Activated CD4-positive, alpha-beta T cell treated with anti-CD3 and anti-CD28 coated beads, Interleukin-2, Interleukin-4, amounts not matched to agents 100 ng/mL and 50 ng/mL, durations not matched to agents 16 hours and 8 hours (primary cell): ENCODE measurements at places on chromosomes 11 and 22.
A peak's percentile ranks its signal among the peaks of the same experiment; 100 is the strongest.

- no peak for DNase-seq
Measured at GRCh38 chr11:62452839-62453468, 34.1 kb downstream of the SCGB1A1 start.

- no peak for DNase-seq
Measured at GRCh38 chr11:11338304-11338703, 14.7 kb downstream of the CSNK2A3 start.

- no peak for DNase-seq
Measured at GRCh38 chr11:15607361-15608036, 492.8 kb downstream of the INSC start.

DNA sequence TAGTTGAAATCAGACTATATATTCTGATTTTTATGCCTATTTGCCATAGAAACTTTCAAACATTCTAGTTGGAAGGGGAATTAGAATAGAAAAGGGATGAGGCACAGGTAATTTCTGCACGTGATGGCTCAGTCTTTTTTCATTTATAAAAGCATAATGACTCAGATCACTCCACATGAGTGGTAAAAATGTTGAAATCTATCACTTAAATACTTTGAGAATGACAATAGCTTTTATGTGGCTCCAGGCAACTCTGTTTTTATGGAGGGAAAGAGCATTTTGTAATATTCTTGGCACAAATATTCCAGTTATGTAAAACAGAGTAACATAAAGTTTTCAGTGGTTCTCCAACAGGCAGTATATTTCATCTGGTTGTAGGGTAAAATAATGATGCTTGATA, 5.9 kb upstream of the MMP3 start:
- DNase-seq, result no peak

DNA sequence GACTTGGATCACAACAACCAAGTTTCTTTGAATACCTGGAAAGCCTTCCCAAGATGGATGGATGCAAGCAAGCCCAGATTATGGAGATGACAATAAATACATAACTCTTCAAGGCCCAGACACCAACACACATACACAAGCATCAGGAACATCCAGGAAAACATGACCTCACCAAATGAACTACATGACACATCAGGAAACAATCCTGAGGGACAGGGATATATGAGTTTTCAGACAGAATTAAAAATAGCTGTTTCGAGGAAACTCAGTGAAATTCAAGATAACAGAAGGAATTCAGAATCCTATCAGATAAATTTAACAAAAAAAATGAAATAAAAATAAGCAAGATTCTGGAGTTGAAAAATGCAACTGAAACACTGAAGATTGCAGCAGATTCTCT, 659.4 kb downstream of the METTL15 start:
- DNase-seq, result no peak

DNA sequence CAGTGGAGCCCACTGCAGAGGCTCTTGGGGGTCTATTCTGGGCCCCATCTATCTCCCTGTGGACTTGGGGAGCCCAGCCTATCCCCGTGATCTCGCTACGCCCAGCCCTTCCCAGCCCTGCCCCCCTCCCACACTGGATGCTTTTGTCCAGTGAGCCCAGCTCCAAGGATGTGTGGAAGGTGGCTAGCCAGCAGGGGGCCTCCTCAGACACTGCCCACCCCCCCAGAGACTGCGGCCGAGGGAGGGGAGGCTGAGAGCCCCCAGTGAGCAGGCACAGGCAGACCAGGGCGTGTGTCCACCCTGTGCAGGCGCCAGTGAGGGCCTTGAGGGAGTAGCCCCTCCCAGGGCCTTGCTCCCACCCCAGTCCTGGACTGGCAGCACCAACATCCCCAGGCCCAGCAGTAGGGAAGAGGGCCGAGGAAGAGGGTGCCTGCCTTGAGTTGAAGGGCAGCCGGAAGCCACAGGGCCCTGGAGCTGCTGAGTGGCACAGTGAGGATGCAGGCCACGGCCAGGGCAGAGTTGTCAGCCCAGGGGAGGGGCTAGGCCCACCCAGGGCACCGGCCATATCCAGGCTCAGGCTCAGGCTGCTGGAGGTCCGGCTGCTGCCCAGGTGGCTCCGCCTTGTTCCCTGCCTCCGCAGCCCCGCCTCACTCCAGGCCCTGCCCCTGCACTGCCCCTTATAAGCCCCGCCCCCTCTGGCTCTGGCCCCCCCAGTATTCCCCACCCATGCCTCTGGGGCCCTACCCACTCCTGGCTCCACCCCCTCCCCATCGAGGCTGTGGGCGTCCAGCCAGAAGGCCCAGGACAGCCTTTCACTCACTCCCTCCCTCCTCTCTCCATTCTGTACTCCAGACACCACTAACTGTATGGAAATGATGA, 28.0 kb downstream of the MOB2 start:
- DNase-seq, result no peak

- DNase-seq, result peak; percentile 64
Measured at GRCh38 chr11:67646535-67647336, 3.8 kb downstream of the ACY3 start.

DNA sequence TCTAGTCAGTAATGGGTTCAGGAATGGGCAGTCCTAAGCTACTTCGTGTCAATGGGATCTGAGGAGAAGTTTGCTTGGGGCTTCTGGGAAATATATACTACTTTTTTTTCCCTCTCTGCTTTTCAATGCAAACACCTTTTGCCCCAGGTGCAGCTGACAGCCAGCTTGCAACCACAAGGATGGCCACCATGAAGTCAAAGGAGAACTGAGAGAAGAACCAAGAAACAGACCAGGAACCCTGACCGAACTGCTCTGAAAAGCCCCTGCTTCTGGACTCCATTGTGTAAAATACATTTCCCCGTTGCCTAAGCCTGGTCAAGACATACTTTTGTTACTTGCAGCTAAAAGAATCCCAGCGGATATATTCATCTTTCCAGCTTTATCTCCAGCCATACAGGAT, 20.1 kb upstream of the CD44 start:
- DNase-seq, result no peak

DNA sequence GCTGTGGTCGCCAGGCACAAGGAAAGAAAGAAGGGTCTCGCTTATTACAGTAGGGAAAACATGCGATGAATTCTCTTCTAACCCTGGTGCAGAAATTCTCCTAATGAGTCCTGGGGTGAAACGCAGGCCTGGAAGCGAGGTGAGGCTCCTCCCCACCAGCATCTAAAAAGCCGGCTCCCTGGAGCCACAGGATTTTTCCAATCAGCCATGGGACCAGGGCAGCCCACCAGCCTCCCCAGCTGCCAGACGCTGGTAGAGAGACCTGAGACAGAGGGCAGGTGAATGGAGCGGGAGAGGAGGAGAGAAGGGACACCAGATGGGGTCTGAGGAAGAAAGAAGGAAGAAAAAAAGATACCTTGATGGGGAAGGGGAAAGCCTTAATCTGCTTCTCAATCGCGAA, 28.6 kb downstream of the APOL3 start:
- no peak for DNase-seq

- DNase-seq, result no peak
Measured at GRCh38 chr11:109071262-109071661, 350.7 kb upstream of the C11orf87 start.

DNA sequence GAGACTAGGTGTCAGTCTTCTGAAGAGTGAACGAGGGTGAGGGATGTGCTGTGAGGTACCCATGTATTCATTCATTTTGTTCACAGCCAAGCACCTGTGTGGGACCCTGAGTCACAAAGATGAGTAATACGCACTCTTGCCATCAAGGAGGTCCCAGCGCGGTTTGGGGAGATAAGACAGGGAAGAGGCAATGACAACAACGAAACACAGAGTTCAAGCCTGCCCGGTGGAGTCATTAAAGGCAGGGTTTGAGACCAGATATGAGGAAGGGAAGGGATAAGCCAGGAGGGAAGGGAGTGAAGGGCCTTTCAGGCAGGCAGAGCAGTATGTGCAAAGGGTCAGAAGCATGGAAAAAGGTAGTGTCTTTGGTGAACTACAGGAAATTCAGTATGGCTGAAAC, 4.6 kb downstream of the DCHS1 start:
- DNase-seq, result no peak

DNA sequence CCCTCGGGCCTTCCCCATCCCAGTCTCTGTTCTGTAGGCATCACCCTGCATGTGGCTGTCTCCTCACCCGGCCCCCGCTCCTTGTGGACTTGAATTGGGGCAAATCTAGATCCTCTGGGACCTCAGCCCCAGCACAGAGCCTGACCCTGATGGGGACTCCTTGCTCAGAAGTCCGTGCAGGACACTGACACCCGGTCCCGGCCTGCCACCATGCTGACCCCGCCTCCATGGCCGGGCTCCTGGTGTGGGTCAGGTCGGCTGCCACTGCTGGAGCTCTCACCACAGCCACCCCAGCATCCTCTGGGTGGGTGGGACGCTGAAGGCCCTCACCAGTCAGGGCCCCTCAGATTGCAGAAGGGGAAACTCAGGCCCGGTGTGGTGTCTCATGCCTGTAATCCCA, 1.8 kb downstream of the IGLL1 start:
- no peak for DNase-seq

DNA sequence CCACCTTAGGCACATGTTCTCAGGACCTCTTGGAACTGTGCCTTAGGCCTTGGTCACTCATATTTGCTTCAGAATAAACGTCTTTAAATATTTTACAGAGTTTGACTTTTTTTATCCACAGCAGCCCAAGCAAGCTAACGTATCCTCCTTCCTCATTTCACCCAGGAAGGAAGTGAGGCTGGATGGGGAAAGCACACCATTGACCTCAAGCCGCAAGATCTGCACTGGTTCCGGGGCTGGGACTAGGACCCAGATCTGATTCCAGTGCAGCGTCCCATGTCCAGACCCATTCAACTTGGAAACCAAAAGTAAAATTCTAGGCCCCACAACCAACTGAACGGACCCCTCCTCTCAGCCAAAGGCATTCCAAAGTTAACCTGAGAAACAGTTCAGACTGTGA, 2.4 kb upstream of the LGALS12 start:
- DNase-seq, result no peak

GRCh38 chr22:50309601-50309991, 2.1 kb upstream of the PLXNB2 start:
- DNase-seq, result no peak

GRCh38 chr11:45193695-45194094, 47.3 kb downstream of the PRDM11 start:
- no peak for DNase-seq

GRCh38 chr11:86931548-86932258, 23.5 kb downstream of the FZD4 start:
- DNase-seq, result peak; percentile 3

GRCh38 chr11:95242845-95243605, 12.0 kb upstream of the SESN3 start:
- no peak for DNase-seq

DNA sequence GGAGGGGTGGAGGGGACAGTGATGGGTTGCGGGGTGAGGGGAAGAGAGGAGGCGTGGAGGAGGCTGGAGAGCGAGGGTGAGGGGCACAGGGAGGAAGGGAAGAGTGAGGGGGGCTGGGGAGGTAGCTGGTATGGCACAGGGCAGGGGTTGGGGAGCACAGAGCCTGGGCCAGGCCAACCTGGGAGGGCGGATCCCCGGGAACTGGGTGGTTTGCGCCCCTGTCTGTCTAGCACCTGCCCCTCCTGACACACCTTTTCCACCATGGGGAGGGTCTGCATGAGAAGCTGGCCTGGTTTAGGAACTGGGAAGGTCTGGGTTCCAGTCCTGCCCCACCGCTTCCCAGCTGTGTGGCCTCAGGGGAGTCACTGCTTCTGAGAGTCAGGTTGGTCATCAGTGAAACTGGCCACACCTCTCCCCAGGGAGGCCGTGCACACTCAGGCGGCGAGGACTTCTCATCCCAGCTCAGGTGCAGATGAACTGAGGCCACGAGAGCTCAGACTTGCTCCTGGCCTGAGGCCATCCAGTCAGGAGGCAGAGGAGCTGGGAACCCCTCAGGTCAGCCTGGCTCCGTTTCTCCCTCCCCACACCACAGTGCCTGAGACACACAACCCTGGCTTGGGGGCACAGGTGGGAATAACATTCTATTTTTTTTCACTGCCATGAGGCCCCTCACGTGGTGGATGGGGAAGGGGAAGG, 95.6 kb downstream of the PHF21B start:
- no peak for DNase-seq

GRCh38 chr11:100719809-100720221, 32.7 kb downstream of the ARHGAP42 start:
- no peak for DNase-seq

DNA sequence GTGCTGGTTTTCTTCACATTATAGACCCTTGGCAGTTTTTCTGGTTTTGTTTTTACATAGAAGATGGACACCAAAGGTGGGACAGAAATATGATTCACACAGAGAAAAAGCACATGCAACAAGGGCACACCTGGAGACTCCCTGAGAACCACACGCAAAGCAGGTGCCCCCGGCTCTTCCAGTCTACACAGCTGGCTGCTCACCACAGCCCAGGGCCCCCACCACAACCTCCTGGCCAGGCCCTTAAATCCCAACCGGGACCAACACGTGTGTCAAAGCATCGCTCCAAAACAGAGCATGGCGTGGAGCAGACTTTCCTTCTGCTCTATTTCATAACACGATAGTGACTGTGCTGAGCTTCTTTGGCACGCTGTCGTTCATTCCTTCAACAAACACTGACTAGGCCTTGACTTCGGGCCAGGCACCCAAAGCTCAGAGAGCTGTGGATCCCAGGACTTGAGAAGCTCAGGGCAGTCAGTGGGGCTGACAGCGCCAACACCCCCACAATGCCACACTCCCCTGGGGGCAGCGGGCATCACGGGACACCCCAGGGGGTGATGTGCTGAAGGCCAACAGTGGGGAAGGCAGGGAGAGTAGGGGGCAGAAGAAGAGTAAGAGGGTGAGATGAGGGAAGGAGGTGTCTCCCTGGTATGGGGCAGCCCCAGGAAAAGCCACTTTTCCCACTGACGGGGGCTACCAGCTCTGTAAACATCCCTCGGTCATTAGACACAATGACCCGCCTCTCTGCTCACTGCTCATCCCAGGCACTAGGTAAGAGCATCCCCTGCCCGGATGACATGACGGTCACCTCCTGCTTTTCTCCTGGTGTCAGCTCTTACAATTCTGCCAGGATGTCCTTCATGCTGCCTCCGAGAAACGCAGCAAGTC, 26.0 kb downstream of the CELSR1 start:
- no peak for DNase-seq

DNA sequence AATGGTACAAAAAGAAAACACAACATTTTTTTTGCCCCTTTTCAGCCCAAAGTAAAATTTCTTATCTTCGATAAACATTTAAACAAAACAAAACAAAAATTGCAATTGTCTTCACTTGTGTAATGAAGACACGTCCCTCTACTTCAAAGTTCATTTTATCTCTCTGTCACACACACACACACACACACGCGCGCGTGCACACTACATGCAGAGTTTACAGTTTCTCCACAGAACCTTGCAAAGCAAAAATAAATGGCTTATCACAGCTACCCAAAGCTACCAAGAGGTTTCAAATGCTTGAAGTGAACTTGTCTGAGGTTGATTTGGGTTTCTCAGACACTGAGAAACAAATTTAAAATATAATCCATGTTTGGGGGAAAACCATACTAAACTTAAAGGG, 72.3 kb downstream of the ETS1 start:
- peak; percentile 19 for DNase-seq

DNA sequence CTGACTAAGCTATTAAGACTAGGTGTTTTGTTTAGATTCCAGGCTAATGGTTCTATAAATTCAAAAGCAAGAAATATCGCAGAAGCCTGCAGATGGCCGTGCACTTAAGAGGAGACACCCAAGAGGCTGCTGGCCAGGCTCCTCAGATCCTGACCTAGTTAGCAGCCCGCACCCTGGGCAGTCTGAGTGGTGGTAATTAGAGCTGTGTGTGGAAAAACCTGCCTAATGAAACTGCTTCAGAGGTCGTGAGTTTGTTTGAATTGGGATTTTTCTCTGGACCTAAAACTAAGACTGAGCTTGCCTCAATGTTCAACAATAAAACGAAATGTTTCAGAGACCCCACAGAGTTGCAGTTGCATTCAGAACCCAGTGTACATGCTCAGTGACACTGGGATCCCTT, 627.7 kb downstream of the OPCML start:
- DNase-seq, result no peak
